ENCODE measurements at places on chromosomes 5 and 9.

DNA sequence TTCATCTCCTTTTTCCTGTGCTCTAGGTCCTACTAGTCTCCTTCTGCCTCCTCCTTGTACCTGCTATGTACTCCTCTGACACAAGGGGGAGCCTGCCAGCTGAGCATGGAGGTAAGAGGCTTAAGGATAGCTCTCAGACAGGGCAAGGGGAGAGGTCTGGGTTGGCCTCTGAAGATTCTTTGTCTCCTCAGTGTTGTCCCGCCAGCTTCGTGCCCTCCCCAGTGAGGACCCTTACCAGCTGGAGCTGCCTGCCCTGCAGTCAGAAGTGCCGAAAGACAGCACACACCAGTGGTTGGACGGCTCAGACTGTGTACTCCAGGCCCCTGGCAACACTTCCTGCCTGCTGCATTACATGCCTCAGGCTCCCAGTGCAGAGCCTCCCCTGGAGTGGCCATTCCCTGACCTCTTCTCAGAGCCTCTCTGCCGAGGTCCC lies 3.8 kb downstream of the CREB3 start:
- peak; percentile 47 for DNase-seq

GRCh38 chr5:158821331-158821730 lies 278.4 kb downstream of the EBF1 start:
- no peak for DNase-seq

- DNase-seq: no peak
These were observed 10.4 kb downstream of the PPP2R2B start for GRCh38 chr5:146867996-146868708.

DNA sequence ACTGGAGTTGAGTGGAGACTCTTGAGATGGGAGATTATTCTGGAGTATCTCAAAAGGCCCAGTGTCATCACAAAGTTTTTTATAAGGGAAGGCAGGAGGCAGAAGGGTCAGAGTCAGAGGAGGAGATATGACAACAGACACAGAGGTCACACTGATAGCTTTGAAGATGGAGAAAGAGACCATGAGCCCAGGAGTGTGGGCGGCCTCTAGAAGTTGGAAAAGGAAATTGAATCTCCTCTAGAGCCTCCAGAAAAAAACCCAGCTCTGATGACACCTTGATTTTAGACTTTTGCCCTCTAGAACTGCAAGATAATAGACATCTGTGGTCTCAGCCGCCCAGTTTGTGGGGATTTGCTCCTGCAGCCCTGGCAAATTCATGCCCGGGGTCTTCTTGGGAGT lies 64.8 kb upstream of the SPTLC1 start:
- no peak for DNase-seq

DNA sequence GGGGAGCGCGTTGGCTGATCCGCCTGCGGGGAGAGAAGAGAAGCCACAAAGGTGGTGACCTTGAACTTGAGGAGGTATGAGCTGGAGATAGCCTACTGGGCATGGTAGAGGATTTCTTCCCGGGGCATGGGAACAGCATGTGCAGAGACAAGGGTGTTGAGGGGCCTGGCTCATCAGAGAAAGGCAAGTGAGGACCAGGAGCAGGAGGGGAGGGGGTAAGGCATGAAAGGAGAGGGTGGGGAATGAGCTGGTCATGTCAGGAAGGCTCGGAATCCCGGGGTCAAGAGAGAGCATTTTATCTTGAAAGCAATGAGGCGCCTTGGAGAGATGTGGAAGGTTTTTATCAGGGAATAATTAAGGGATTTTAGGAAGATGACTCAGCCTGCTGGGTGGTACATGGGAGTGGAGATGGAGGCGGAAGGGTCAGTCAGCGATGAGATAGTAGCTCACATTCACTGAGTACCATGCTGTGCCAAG lies 121.1 kb downstream of the LHX2 start:
- DNase-seq: no peak

DNA sequence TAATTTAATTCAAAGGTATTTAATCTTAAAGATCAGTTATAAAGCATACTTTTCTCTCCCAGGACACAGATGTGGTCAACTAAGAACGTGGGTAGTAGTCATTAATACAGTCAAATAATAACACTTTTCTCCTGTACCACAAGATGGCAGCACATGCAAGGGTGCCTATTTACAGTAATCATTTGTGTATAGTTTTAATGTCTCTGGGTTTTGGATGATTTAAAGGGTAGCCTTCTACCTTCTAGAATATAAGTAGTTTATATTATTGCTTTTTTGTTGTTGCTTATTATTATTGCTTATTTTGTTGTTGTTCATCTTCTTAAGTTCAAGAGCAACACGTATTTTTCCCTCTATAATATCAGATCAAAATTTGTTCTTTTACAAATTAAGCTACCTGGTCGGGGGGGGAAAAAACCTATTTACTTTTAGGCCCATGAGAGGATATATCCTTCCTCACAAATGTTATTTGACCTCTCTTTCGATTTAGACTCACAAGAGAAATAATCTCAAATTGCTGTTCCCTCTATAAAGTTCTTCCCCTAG lies 59.6 kb upstream of the SLC27A6 start:
- DNase-seq: no peak

DNA sequence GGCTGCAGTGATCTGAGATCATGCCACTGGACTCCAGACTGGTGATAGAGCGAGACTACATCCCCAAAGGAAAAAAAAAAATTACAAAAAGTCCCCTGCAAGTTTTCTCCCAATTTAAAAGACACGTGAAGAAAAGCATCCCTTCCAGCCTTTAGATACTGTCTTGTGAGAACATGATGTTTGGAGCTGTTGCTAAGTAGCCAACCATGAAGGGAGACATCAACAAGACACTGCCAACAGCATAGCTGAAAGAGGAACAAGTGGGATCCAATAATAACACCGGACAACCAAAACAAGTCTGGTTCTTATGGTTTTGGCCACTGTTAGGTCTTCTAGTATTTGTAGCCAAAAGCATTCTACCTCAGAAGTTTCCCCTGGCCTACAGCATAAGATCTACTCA lies 118.9 kb upstream of the CCDC180 start:
- no peak for DNase-seq

- no peak for DNase-seq
These were observed 27.3 kb upstream of the TRIM14 start for GRCh38 chr9:98146101-98146991.

DNA sequence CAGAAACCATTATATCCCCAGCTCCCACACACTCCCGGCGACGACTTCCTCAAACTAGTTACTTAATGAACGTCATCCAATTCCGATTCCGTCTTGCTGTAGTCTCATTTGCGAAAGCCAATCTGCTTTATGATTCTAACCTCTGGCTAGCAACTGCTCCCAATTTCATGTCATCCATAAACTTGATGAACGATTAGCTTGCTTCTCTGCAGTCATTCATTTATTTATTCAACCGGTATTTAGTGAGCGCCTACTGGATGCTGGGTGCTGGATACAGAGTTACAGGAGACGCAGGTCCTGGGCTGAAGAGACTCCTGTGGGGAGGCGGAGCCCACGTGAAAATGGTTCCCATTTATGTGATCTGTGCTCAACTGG lies 46.2 kb downstream of the TSPAN17 start:
- no peak for DNase-seq

DNA sequence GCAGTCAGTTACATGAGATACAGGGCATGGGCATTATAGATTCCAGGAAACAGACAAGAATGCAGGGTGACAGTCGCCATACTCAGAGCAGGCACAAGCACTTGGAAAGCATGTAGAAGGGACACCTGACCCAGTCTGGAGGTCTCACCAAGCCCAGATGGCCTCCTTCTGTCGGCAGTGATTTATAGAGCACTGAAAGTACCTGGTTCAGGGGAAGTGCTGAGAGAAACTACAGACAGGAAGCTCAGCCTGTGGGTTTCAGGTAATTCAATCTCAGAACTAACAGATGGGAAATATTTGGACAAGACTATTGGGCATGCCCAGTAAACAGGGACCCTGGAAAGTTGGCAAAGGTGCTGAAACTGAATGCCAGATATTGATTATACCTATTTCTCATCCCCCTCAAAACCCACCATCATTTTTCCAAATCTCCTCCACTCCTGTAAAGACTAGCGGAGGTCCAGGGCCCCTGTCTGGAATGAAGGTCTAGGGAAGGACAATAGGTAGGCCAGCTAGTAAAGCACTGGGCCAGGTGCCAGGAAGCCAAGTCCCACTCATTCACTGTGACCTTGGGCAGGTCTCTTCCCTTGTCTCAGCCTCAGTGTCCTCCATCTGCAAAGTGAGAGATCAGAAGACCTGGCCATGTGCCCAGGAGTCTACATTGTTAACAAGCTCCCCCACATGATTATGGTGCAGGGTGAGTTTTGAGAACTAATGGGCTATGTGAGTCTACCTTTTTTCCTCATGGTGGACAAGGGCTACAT lies 26.9 kb downstream of the KLHL3 start:
- no peak for DNase-seq

GRCh38 chr5:64742821-64743220 lies 25.7 kb downstream of the SREK1IP1 start:
- DNase-seq: no peak

GRCh38 chr9:117355542-117355941 lies 59.3 kb downstream of the ASTN2 start:
- DNase-seq: no peak

- DNase-seq: no peak
These were observed 2.2 kb downstream of the HSDL2 start for GRCh38 chr9:112382066-112382465.

- DNase-seq: no peak
These were observed 39.7 kb downstream of the FABP6 start for GRCh38 chr5:160269017-160269416.

- DNase-seq: no peak
These were observed 34.0 kb downstream of the ADAM19 start for GRCh38 chr5:157541447-157542118.

- peak; percentile 20 for DNase-seq
These were observed 1.6 kb downstream of the KDM4C start for GRCh38 chr9:6759185-6759977.

GRCh38 chr9:7869340-7869739 lies 69.8 kb upstream of the DMAC1 start:
- no peak for DNase-seq

DNA sequence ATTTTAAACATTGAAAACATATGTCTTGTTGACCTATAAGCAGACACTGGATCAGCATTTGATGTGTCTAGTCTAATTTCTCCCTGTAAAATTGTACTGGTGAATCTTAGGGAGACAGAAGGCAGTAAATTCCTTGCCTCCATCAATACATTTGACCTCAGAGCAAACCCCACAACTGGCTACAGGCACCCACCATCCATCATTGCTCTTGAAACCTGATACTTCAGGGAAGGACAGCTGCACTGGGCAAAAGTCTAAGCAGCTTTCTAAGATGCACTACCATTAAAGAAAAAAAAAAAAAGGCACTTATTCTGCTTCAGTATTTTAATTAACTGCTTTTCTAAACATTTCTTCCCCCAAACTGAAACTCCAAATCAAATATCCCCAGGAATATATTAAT lies 1051.3 kb upstream of the DMAC1 start:
- no peak for DNase-seq

DNA sequence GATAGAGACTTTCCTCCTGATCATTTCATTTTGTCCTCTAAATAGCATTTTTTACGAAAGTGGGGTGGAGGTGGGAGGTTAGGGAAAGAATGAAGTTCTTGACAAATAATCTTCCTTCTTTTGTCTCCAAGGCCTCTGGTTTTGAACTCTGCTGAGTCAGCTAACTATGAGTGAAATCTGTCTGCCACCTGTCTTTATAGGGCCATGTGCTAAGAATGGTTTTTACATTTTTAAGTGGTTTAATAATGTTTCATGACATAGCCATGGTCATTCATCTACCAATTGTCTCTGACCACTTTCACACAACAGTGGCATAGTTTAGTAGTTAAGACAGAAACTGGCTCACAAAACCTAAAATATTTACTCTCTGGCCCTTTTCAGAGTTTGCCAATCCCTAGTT lies 7.6 kb downstream of the MAN2A1 start:
- no peak for DNase-seq

GRCh38 chr5:107247427-107247826 lies 423.3 kb downstream of the EFNA5 start:
- DNase-seq: no peak

- no peak for DNase-seq
These were observed 58.6 kb downstream of the LNPEP start for GRCh38 chr5:96994493-96994892.

DNA sequence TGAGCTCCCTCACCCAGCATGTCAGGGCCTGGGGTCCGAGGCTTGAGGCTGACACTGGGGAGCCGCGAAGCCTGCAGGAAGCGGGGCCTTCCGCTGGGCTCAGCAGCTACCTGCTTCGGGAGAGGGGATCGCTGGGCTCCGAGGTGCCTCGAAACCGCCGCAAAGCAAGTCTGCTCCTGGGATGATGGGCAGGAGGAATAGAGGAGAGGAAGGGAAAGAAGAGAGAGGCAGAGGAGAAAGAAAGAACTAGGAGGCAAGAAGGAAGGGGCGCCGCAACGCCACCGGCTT lies 1.5 kb upstream of the PRDM12 start:
- DNase-seq: no peak

GRCh38 chr5:10699987-10700386 lies 61.0 kb downstream of the DAP start:
- DNase-seq: no peak

DNA sequence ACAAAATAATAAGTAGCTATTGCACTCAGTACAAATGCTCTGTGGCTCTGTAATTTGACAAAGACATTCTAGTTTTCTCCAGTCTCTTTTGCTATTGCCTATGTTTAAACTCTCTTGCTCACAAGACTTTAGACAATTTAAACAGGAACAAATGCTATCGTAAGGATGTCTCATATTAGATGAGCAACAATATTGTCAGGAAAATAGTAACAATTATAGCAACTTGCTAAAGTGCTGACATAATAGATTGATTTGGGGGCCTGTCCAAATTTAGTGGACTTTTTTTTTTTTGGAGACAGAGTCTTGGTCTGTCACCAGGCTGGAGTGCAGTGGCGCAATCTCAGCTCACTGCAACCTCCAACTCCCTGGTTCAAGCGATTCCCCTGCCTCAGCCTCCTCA lies 11.8 kb downstream of the KIF2A start:
- DNase-seq: no peak

DNA sequence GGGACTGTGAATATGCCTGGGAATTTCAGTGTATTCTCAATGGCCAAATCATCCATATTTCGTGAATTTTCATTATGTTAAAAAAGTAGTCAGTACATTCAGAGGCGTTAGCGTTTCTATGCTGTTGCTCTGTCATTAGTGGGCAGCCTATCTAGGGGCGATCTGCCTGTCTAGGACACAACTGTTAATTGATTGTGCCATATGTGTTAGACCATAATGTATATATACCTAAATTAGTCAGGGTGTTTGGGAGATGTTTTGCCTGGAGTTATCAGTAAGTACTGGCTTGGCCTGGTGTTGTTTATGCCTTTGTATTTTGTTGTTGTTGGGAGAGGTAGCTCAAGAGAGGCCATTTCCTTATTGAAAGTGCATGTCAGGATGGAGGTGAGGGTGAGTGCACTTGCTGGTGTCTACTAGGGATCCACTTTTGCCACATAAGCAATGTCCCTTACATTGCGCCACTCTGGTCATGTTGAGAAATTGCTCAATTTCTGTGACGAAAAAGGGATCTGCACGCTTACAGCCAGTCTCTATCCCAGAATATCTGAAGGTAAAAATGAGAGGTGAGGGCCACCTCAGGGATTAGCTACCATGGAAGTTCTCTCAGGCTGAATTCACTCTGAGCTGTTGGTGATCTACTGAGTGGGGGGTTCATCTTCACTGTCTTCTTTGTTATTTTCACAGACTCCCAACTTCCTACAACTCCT lies 123.3 kb downstream of the ST8SIA4 start:
- no peak for DNase-seq
